ENCODE measurements at places on chromosomes 16 and 17.

GRCh38 chr17:73639322-73639721 lies 4.9 kb downstream of the SDK2 start:
- DNase-seq: no peak

DNA sequence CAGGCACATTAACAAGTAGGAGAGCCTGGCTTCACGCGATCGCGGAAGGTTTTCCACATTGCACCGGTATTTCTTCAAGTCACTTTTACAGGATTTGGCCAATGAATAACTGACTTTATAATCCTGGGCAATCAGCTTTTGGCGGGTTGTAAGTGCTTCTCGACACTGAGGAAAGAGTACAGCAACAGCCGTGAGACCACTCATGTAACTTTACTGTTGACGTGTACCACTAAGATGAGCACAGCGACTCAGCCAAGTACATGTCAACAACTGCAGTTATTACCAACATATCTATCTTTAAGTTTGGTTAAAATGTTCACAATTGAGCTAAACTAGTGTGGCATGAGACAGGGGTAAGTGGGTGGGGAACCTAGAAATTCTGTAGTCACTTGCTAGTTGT lies 71.7 kb upstream of the CLEC18B start:
- DNase-seq: no peak

DNA sequence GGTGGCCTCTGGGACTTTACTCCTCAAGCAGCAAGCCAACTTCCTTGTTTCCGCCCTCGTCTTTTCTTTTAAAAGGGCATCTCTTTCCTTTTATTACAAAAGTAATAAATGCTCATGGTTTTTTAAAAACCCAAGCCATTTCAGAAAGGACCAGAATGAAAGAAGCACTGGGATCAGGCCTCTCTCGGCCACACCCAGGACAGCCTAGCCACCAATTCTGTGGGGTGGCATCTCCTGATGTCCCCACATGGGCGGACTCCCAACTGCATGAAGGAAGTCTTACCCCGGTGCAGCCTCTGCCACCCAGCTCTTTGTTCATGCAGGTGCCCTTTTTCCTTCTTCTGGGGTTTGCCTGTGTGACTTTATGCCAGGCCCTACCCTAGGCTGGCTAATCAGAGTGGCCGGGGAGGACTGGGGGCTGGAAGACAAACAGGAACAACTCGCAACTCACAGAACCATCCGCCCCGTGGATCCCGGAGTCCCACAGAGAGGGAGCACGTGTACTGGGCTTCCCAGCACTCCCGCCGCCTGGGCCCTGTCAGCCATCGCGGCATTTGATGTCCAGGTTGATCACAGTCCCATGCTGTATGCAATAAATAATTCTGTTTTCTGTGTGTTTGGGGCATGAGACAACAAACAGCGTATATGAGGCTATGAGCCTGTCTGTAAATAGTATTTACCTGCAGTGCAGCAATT lies 2.6 kb upstream of the RASD1 start:
- DNase-seq: no peak

- no peak for DNase-seq
Observed at GRCh38 chr16:49701789-49702494, 154.0 kb downstream of the ZNF423 start.

- DNase-seq: no peak
Observed at GRCh38 chr16:80883159-80883642, 78.8 kb upstream of the CDYL2 start.

DNA sequence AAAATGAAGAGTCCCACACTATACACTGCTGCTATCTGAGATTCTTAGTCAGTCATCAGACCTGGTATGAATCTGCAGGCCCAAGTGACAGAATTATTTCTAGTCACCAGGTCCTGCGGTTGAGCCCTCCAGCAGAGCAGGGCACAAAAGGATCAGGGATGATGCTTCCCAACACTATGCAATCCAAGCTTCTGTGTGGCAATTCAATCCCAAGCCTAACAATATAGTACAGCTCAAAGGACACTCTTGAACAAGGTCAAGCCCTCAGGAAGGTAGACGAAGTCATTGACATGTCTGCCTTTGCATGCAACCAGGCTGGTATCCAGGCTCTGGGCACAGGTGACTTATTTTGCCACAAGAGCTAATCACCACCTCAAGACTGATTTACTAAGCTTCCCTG lies 5.8 kb downstream of the DCUN1D3 start:
- DNase-seq: no peak

DNA sequence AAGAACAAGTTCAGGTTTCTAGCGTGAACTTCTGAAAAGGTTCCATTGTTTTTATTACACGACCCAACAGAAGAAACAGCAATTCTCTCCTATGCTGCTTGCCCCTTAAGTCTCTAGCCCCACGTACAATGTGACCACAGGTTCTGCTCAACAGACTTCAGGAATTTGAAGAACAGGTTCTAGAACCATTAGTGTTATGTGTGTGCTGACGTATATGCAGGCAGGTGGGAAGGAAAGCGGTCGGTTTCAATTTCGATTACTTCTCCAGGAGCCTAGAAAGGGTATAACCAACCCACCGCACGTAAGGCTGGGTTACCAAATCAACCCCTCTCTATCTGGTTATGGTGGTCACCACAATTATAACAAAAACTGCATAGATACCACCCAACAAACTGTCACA lies 39.4 kb downstream of the XPO6 start:
- no peak for DNase-seq

DNA sequence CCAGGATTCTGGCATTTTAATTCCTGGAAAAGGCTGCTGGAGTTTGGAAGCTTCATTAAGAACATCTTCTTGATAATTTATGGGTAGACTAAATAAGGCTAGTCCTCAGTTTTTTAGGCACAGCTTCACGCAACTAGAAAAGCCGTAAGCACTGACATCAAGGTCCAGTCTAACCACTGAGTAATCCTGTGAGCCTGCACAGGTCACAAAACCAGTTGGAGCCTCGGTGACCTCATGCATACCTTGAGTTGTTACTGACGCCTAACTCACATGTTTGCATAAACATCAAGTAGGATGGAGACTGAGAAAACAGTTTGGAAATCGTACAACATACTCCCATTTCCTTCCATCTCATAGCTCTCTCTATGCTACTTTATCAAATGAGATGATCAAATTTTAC lies 63.8 kb upstream of the RCVRN start:
- DNase-seq: no peak

DNA sequence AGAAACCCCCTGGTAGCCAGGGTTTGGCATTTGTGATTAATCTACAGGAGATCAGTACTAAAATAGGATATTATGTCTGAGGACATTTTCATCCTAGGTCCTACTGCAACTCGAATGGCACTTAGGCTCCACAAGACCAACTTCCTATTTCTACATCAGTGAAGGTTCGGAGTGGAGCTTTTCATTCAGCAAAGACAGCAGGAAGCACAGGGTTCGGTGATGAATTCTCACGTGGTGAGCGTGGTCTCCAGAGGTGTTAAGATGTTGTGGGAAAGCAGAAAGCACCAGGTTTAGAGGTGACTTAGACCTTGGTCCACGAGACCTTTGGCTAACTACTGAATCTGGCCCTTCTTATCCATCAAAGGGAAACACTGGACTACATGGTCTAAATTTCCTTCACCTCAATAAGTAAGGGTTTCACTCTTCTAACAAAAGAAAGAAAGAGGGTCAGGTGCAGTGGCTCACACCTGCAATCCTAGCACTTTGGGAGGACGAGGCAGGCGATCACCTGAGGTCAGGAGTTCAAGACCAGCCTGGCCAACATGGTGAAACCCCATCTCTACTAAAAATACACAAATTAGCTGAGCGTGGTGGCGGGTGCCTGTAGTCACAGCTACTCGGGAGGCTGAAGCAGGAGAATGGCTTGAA lies 13.9 kb upstream of the HELZ start:
- DNase-seq: peak; percentile 52

DNA sequence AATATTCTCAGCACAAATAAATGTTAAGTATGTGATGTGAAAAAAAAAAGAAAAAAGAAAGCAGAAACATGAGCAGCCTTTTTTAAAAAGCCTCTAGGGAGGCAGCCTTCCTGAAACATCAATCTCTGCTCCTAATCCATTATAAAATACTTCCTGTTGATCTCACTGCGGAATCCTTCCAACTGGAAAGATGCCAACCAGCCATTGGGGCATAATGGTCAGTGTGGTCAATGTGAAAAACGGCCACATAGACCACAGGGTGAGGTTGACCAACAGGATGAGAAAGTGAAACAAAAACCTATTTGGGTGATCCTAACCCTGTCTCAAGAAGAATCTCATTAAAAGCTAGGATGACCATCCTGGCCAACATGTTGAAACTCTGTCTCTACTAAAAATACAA lies 26.1 kb upstream of the ABCA8 start:
- DNase-seq: no peak

DNA sequence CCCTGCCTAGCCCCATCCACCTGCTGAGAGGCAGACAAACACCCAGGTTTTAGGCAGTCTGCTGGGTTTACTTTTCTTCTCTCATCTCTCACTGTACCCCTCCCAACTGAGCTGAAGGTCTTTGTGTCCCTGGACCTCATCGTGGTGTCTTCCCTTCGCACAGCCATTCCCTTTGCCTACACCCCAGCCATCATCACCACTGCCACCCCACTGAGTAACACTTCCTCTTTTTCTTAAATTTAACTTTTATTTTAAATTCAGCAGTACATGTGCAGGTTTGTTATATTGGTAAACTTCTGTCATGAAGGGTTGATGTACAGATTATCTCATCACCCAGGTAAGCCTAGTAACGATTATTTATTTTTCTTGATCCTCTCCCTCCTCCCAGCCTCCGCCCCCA lies 188.3 kb upstream of the MON1B start:
- no peak for DNase-seq

- DNase-seq: no peak
Observed at GRCh38 chr17:72501404-72502370, 380.9 kb downstream of the SOX9 start.
